ENCODE measurements at places on chromosomes 7 and 10. TPM values are rescaled to one million over a fixed set of nuclear protein-coding genes. Genes with fewer than 3 reads are reported as not detected.

Gene PILRA
- 2.3 TPM for total RNA-seq

Gene ZNF746
- 9.2 TPM for total RNA-seq

Gene MYH16
- not detected for total RNA-seq

Gene ARHGAP22
- total RNA-seq = 4.4 TPM

All from cardiac septum (tissue), 1 donor.